Stimulated activated CD8-positive, alpha-beta memory T cell treated with anti-CD3 and anti-CD28 coated beads, Interleukin-7, amount 100 ng/mL, for 24 hours (primary cell): ENCODE measurements at places on chromosomes 11 and 22.

- DNase-seq, result no peak
Observed at GRCh38 chr11:41872426-41872825, 413.0 kb upstream of the LRRC4C start.

GRCh38 chr11:106670069-106670468 is 348.2 kb downstream of the GUCY1A2 start:
- no peak for DNase-seq

- no peak for DNase-seq
Observed at GRCh38 chr22:22031183-22031945, 48.8 kb upstream of the TOP3B start.

GRCh38 chr11:48116437-48117228 is 100.0 kb upstream of the OR4B1 start:
- no peak for DNase-seq

GRCh38 chr11:112596324-112596723 is 335.7 kb upstream of the PLET1 start:
- no peak for DNase-seq

- DNase-seq, result no peak
Observed at GRCh38 chr11:17537261-17537660, 7.0 kb downstream of the USH1C start.

GRCh38 chr11:61983419-61983818 is 16.0 kb upstream of the FTH1 start:
- DNase-seq, result no peak

GRCh38 chr11:1120532-1121330 is 37.0 kb upstream of the MUC5AC start:
- DNase-seq, result no peak

GRCh38 chr11:103735497-103736032 is 300.9 kb upstream of the DDI1 start:
- DNase-seq, result no peak

DNA sequence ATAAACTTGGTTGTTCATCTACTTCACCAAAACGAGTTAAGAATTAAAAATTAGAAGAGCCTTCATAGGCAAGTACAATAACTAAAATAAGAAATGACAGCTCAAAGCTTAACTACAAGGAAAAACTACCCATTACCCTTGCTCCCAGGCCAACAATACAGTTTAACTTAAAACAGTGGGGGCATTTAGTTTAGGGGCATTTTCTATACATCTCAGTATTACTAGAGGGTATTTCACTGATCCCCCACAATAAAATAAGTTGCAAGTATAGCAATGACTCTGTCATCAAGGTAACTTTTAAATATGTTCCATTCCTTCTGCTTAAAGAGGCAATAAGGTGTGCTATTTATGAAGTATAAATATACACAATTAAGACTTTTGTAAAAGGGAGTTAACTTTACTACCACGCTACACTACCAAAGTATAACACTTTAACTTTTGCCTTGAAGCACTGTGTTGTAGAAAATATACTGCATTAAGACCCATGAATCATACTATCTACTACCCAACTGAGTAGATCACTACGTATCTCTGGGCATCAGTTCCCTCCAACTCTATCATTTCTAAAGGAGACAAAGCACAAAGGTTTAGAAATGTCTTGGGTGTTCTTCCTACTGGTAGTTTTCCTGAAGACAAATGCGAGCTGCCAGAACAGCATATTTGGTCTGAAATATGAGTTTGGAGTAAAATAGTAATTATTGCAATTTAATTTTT is 29.8 kb downstream of the CHORDC1 start:
- no peak for DNase-seq

DNA sequence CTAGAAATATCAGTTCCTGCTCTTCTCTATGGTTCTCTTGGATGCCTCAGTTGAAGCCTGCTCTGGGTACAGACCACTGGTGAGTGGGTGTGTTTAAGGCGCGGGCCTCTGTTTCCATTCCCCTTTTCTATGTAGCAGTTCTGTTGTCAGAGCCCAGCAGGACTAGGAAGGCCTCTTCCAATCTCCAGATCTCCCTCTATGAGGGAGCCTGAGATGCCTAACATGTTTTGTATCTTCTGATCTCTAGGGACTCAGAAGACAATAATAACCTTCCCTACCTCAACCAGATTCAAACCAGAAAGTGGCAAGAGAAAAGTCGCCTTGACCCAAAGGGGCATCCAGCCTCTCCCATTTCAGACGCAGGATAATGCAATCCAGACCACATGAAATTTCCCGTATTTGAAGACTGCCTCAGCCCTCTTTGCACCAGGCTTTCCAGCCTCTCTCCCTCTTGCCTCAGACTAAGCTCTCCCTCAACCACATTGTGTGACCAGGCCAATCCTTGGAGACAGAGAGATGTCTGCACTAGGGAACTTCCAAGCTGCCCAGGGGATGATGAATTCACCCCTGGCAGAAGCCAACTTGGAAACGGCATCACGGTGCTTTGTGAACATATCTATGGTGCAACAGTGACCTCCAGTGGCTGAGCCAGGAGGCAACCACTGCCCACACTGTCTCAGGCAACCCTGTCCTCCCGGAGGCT is 150.1 kb upstream of the UBASH3B start:
- peak; percentile 5 for DNase-seq

- DNase-seq, result no peak
Observed at GRCh38 chr11:119145551-119145950, 3.3 kb upstream of the ABCG4 start.

DNA sequence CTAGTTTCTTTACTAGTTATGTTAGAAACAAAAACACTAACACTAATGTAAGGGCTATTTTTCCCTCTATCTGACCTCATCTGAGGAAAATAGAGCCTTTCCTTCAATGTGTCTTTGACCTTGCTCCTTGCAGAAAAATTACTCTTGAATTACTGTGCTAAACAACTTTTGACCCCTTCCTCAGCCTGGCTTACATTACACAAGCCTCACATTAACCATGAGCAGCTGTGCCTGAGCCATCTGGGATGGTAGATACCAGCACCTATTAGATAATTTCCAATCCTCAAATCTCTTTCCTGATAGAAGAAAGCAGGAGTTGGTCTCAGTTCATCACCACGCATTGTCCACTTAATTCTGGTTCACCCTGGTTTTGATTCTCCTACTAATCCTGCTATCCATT is 134.4 kb upstream of the NCAM1 start:
- no peak for DNase-seq

DNA sequence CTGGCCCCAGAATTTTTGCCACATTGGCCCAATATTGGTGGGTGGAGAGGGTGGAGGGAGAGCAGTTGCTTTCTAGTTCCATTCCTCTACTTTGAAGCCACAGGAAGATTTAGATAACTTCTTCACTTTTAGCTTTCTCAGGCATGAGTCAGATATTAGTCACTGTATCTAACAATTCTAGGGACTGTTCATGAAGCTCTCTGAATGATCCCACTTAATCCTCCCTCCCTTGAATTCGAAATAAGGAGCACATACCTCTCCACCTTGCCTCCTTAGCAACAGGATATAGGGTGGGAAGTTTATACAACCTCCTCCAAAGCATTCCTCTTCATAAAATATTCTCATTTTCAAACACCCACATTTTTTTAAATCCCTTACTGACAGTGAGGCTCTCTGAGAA is 13.5 kb downstream of the FSHB start:
- DNase-seq, result no peak

GRCh38 chr22:42608823-42609361 is 5.8 kb downstream of the POLDIP3 start:
- DNase-seq, result no peak

DNA sequence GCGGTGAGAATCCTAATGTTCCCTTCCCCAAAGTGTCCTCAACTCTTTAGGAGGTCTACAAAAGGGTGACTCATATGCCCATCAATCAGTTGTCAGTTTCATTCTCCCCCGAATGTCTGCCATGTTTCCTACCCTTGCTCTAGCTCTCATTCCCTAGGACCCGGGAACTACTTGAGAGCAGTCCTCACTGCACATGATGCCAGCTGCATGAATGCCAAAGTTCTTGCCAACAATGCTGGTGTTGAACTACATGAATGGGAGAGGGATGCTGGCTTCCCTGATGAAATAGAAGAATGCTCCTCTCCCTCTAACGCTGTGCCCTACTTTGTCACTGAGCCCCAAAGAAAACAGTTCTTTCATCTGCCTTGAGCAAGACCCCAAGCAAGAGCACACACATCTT is 12.5 kb upstream of the FSHB start:
- no peak for DNase-seq

- DNase-seq, result no peak
Observed at GRCh38 chr11:46675288-46675851, 25.0 kb downstream of the ARHGAP1 start.

DNA sequence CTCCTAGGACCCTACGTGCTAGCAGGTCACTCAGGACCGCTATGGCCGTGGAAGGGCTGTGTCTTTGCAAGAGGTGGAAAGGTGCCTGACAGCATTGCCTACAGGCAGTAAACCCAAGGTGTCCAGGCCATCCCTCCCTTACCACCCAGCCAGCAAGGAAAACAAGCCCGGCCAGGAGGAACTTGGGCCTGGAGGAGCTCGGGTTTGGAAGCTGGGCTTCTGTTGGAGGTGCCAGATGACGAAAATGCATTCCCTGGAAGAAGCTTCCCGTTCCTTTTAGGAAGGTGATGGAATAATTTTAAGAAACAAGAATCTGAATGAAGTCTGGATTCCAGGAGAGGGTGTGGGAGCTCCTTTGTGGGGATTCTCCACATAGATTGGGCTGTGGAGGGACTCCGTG is 23.6 kb downstream of the FBLN1 start:
- no peak for DNase-seq

- no peak for DNase-seq
Observed at GRCh38 chr11:101516546-101516945, 67.3 kb downstream of the TRPC6 start.

DNA sequence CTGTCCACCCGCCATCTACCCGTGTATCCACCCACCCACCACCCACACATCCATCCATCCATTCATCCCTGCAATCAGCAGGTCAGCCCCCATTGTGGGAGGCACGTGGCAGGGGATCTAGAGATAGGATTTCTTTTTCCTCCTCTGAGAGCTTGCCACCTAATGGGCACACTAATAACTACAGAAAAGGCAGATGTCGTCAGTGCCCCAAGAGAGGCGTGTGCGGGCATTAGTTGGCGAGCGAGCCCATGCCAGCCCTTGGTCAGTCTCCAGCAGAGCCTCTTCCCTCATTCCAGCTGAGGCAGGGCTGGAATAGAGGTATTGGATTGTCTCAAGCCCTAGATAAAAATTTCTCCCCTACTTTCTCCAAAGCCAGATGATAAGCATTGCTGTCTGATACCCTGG is 9.7 kb downstream of the USP2 start:
- DNase-seq, result no peak

- no peak for DNase-seq
Observed at GRCh38 chr22:41976070-41976901, 7.0 kb downstream of the SEPTIN3 start.

DNA sequence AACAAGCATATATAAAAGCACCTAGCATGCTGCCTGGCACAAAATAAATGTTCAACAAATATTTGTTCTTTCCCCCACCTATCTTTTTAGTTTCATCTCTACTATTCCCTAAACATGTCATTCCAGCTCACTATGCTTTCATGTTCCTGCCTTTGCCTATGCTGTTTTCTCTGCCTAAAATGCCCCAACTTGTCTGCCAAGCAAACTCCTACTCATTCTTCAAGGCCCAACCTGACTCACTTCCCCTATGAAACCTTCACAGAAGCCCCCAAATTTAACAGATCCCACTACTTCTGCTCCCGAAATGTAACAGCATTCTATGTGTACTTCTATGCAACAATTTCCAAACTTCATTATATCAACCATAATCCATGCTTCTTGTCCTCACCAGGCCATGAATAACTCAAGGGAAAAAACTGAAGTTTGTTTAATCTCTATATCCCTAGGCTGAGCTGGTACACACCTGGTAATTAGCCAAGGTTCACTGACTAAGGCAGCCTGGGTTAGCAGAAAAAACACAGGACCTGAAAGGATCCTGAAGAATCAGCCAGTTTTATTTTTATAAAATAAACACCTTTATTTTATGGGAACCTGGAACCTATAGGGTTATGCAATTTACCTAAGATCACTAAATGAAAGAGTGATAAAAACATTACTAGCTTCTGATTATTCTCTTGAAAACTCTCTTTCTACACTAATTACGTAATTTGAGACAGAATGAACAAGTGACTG is 72.2 kb downstream of the PAK1 start:
- no peak for DNase-seq

- DNase-seq, result no peak
Observed at GRCh38 chr11:132501356-132501755, 1030.9 kb downstream of the OPCML start.

- DNase-seq, result peak; percentile 48
Observed at GRCh38 chr11:27698872-27699241, 1.4 kb downstream of the BDNF start.

- no peak for DNase-seq
Observed at GRCh38 chr22:25650833-25651232, 86.4 kb downstream of the GRK3 start.

- no peak for DNase-seq
Observed at GRCh38 chr22:28768701-28769393, 3.6 kb upstream of the CCDC117 start.

DNA sequence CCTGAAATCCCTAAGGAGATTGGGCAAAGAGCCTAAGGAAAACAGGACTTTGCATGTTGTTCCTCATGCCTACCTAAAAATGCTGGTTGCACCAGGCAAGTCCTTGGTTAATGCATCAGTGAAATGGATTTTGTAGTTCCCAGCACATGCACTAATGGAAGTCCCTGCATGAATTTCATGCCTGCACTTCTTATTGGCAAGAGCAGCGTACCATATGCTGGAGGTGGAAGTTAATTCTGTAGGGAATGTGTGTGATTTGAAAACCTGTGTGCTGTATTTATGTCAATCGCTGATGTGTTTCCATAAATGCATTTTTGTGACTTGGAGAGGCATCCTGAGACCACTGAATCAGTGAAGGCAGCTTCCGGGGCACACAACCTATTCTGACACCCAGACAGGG is 140.3 kb upstream of the MTNR1B start:
- no peak for DNase-seq

DNA sequence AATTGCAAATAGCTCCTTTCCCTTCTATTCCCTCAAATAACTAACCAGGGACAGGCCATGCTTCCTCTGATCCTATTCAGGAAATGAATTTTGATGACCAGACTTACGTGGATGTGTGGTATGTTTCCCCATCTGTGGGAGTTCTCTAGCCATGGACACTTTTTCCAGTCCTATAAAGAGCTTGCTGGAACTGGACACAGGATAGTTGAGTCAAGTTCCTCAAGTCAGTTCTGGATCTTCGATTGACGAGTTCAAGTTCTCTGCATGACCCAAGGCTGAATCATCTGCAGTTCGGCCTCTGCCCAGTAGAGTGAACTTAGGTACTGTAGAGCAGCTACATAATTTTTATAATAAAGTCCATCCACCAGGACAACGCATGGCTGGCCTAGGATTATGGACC is 52.7 kb upstream of the CCND1 start:
- no peak for DNase-seq

GRCh38 chr11:126124231-126124661 is 61.6 kb upstream of the CDON start:
- DNase-seq, result no peak

- no peak for DNase-seq
Observed at GRCh38 chr11:124581817-124582216, 12.0 kb downstream of the OR8A1 start.

- no peak for DNase-seq
Observed at GRCh38 chr11:1236316-1237127, 13.7 kb downstream of the MUC5B start.

GRCh38 chr11:30310623-30311022 is 12.3 kb upstream of the ARL14EP start:
- DNase-seq, result no peak
